ENCODE measurements at places on chromosomes 5 and 9. TPM values are rescaled to one million over a fixed set of nuclear protein-coding genes. Genes with fewer than 3 reads are reported as not detected.

DNA sequence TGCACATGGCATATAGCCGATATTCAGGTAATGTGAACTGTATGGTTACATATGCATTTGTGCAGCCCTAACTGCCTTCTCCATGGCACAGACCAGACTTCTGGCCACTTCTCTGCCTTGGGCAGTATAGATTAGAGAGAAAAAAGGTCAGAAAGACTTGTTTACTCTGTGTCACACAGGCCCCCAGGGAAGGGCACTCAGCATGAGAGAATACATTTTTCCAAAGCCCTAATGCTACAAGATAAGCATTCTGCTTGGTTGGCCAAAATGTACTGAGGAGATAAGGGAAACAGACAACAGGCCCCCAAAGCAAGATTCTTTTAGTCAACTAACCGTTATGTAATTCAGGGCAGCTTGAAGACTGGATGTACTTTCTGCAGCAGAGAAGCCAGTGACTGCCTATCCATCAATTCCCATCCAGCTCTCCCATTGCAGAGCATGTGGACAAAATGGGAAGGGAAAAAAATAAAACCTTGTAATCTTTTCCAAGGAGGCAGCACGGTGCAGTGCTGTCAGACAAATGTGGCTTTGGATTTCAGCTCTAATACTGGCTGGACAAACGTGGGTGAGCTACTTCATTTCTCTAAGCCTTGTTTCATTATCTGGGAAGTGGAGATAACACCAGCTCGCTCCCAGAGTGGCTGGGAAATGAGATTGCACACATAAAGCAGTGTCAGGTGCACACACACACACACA lies 205.9 kb downstream of the NSG2 start:
- no peaks in the 10 kb centered on the region for H3K27me3 ChIP-seq
- no peak overlapping the region for H3K27ac ChIP-seq
- no peaks in the 10 kb centered on the region for H3K36me3 ChIP-seq
- H3K4me3 ChIP-seq, result no peak overlapping the region

DNA sequence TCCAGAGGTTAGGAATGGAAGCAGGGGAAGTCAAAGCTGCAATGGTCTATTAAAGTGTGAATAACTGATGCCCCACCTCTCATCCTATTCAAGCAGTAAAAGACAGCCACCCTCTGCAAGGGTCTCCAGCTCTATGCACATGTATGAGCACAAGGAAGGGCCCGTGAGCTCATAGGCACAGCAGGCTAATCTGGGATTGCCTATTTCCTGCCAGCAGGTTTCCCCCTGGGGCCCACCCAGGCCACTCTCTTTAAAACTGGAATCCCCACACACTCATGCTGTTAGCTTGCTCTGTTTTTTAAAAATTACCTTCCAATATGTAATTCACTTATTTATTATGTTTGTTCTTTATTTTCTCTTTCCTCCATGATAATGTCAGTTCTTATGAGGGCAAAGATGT lies 48.7 kb upstream of the ZNF366 start:
- no peak for DNase-seq
- H3K36me3 ChIP-seq, result no peaks in the 10 kb centered on the region
- peak overlapping the region; percentile 39 for H3K4me3 ChIP-seq
- H3K4me1 ChIP-seq, result no peaks in the 10 kb centered on the region

GRCh38 chr5:163916376-163916775 lies 411.0 kb downstream of the MAT2B start:
- no peaks in the 10 kb centered on the region for H3K4me1 ChIP-seq
- H3K27me3 ChIP-seq, result no peaks in the 10 kb centered on the region
- no peak overlapping the region for H3K27ac ChIP-seq

DNA sequence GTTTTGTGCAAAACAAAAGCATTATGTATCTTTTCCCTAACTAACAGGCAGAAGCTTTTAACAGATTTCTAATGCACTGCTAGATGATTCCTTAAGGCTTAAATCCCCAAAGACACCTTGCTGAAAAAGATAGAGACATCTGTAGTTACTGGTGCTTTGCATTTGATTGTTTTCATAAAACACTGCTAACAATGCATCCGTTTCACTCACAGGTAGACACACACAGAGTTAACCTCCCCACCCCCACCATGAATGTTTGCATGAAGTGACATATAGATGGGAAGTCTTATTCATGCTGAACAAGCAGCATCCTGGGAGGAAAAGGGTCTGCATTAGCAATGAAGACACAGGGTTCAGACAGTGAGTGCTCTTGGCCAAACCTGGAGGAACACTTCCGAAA lies 100.9 kb downstream of the ASTN2 start:
- H3K4me1 ChIP-seq, result no peaks in the 10 kb centered on the region
- no peak for DNase-seq
- no peaks in the 10 kb centered on the region for H3K36me3 ChIP-seq
- H3K4me3 ChIP-seq, result no peak overlapping the region
- H3K27me3 ChIP-seq, result no peaks in the 10 kb centered on the region

DNA sequence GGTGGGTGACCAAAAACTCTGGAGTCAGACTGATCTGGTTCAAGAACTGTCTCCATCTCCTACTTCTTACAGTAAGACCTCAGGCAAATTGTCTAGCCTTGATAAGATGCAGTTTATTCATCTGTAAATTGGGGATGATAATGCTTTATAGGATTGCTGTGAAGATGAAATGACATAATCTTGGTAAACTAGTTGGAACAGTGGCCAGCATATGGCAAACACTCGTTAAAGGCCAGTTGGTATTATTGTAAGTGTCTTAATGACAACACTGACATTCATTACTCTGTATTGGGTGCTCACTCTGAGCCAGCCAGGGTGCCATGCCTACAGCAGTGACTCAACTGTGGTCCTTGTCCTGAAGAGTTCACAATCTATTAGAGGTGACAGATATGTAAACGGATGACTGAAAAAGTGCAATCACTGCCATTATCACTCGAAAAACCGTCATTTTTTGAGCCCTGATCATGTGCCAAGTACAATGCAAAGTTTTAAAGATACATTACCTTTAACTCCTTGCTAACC lies 84.9 kb upstream of the HSPA9 start:
- no peak overlapping the region for H3K4me3 ChIP-seq
- H3K4me1 ChIP-seq, result no peaks in the 10 kb centered on the region
- no peak for DNase-seq
- H3K27me3 ChIP-seq, result no peaks in the 10 kb centered on the region
- no peak overlapping the region for H3K27ac ChIP-seq

- H3K27ac ChIP-seq, result no peak overlapping the region
- no peak overlapping the region for H3K4me3 ChIP-seq
Measured at GRCh38 chr5:150596826-150597225, 43.6 kb upstream of the SYNPO start.

DNA sequence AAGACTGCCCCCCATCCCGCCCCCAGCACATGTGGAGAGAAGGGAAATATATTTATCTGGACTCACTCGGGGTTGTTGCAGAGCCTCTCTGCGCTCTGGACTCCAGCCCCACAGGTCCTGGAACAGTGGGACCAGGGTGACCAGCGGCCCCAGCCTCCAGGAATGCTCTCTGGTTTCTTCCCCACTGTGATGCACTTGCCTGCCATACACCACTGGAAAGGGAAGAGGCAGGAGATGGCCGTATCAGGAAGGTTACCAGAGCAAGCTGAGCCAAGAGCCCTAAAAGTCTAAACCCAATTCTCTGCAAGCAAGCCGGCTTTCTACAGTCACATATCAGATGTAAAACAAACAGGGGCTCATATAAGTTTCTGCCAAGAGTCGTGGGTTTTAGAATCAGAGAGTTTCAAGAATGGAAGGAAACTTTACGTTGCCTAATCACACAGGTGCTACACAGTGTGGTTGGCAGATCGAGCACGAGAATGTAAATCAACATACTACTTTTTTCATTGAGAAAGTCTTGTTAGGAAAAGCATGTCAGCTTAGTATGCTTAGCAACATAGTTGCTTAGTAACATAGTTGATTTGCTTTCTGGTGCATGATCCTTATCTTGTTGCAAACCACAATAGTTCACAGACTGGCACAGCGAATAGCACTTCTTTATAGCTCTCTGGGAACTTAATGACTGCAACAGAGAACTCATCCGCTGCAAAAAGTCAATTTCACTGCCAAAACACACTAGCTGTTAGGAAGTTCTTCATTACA lies 201.2 kb downstream of the TARS1 start:
- no peaks in the 10 kb centered on the region for H3K4me1 ChIP-seq
- no peaks in the 10 kb centered on the region for H3K27me3 ChIP-seq
- no peak overlapping the region for H3K4me3 ChIP-seq
- H3K27ac ChIP-seq, result no peak overlapping the region
- no peak for DNase-seq

GRCh38 chr9:84822589-84823233 lies 153.2 kb downstream of the NTRK2 start:
- no peaks in the 10 kb centered on the region for H3K36me3 ChIP-seq
- DNase-seq, result no peak
- no peak overlapping the region for H3K27ac ChIP-seq
- no peaks in the 10 kb centered on the region for H3K27me3 ChIP-seq
- H3K4me1 ChIP-seq, result no peaks in the 10 kb centered on the region

GRCh38 chr5:68332556-68332955 lies 117.0 kb downstream of the PIK3R1 start:
- H3K27me3 ChIP-seq, result no peaks in the 10 kb centered on the region
- no peak overlapping the region for H3K4me3 ChIP-seq
- no peak for DNase-seq
- no peaks in the 10 kb centered on the region for H3K36me3 ChIP-seq
- no peak overlapping the region for H3K27ac ChIP-seq
- H3K4me1 ChIP-seq, result no peaks in the 10 kb centered on the region

- peak overlapping the region; percentile 3 for H3K27ac ChIP-seq
- H3K4me3 ChIP-seq, result no peak overlapping the region
- peak; percentile 28 for DNase-seq
Measured at GRCh38 chr9:34084562-34084961, 35.9 kb upstream of the UBAP2 start.

Gene ANKRD31
- total RNA-seq, result not detected

Gene NME5
- 2.0 TPM for total RNA-seq

Gene FBLL1
- not detected for total RNA-seq

Data from uterus (tissue), 4 donors.